Parietal lobe (tissue), 2 donors: ENCODE measurements at places on chromosomes 12 and 14. TPM values are rescaled to one million over a fixed set of nuclear protein-coding genes. Genes with fewer than 3 reads are reported as not detected.

Gene SLC38A4
- total RNA-seq: 0.63 TPM

Gene CLEC2A
- not detected for total RNA-seq

Gene LRIG3
- 19.1 TPM for total RNA-seq

Gene CCDC197
- total RNA-seq: not detected

Gene RALGAPA1
- total RNA-seq: 285 TPM

Gene NOVA1
- 107 TPM for total RNA-seq

Gene LEMD3
- total RNA-seq: 73.6 TPM

Gene SMIM41
- not detected for total RNA-seq

Gene SLCO1B1
- total RNA-seq: not detected

Gene TGFB3
- 21.6 TPM for total RNA-seq

Gene SCARB1
- total RNA-seq: 17.5 TPM

Gene GLT1D1
- total RNA-seq: 8.1 TPM

Gene DIO2
- total RNA-seq: 24.4 TPM

Gene FBLN5
- 1.6 TPM for total RNA-seq

Gene TTC9
- 26.9 TPM for total RNA-seq

Gene GYS2
- total RNA-seq: not detected

Gene SLC16A7
- total RNA-seq: 38.2 TPM

Gene TAS2R31
- total RNA-seq: 46.6 TPM

Gene RERGL
- total RNA-seq: 0.94 TPM

Gene NPFF
- not detected for total RNA-seq

Gene PLEKHG3
- total RNA-seq: 9.7 TPM

Gene DACT1
- 269 TPM for total RNA-seq

Gene PRR4
- total RNA-seq: 13.5 TPM

Gene NUAK1
- 43.2 TPM for total RNA-seq

Gene FAM222A
- 5.9 TPM for total RNA-seq

Gene SLCO1A2
- total RNA-seq: 7.5 TPM

Gene MYO1A
- total RNA-seq: not detected

Gene TRIM9
- total RNA-seq: 107 TPM

Gene CEBPE
- total RNA-seq: not detected

Gene RNASE3
- not detected for total RNA-seq

Gene SERPINA12
- total RNA-seq: not detected

Gene WNT1
- total RNA-seq: not detected

Gene BCL7A
- total RNA-seq: 82.6 TPM
